Lower leg skin (tissue), 4 donors: ENCODE measurements at places on chromosomes 4 and X. TPM values are rescaled to one million over a fixed set of nuclear protein-coding genes. Genes with fewer than 3 reads are reported as not detected.

VSIG4 gene
- total RNA-seq = 19.6 TPM

GRCh38 chr4:156673483-156673882, 298.1 kb downstream of the PDGFC start:
- no peak for DNase-seq

DNA sequence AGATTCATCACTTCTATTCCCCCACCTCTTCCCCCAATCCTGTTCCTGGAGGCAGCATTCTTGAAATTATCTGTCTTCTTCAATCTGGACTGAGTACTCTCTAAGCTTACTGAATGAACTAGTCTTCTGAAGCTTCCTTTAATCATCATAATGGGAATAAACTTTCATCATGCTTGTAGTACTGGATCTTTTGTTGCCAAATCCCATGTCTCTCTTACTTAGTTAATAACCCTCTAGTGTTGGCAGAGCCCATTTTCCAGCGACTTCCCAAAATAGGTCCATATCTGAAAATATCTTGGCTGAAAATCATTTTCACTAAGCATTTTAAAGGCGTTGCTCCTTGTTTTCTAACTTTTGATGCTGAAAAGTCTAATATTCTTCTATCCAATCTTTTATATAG, 39.6 kb downstream of the RPS6KA3 start:
- no peak for DNase-seq

DNA sequence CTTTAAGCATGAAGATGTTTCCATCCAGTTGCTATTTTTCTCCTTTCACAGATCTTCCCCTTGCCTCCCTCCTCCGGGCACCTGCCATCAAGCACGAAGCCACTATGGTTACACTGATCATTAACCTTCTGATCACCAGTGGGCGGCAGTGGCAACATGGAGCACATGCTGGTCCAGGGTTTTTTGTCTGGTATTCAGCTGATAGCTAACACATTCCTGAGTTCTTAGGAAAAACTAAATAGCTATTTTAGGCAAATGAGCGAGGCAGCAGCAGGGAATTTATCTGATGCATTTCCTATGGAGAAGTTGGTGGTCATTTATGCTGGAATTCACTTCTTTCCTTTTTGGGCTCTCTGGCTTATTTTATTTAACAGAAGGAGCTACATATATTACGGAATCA, 22.9 kb downstream of the SHISA3 start:
- no peak for DNase-seq

DIPK2B gene
- total RNA-seq = 10.9 TPM

IDUA gene
- 12.2 TPM for total RNA-seq

DNA sequence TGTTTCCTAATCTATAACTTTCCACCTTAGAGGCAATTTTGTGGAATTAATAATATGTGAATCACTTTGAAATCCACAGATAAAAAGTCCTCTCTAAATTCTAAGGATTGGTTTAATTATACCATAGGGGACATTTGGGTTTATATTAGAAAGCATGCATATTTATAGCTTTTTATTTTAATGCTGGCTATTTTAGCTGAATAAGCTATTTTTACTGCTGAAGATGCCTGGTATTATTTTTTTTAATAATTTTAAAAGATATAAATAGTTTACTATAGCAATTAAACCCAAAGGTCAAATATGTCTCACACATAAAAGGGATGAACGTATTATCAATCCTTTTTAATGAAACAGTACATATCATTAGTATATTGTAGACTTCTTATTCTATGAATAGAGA, 415.4 kb downstream of the MAGEB5 start:
- no peak for DNase-seq

CXCL11 gene
- not detected for total RNA-seq

DNA sequence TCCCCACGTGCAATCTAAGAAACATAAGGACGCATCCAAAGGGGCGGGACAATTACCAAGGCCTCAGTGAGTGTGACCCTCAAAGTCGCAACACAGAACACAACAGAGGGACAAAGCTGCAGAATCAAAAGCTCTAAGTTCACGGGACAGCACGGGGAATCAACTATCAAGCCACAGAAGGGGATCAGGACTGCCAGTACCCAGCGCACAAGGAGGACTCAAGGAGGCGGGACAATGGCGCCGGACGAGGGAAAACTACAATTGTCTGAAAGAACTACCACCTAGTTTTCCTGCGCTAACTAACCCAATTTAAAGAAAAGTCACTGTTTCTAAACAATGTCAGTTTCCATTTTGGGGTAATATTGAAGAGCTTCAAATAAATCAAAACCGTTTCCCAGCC, 1.3 kb downstream of the FAM53A start:
- DNase-seq = no peak

SSX3 gene
- total RNA-seq = not detected

DNA sequence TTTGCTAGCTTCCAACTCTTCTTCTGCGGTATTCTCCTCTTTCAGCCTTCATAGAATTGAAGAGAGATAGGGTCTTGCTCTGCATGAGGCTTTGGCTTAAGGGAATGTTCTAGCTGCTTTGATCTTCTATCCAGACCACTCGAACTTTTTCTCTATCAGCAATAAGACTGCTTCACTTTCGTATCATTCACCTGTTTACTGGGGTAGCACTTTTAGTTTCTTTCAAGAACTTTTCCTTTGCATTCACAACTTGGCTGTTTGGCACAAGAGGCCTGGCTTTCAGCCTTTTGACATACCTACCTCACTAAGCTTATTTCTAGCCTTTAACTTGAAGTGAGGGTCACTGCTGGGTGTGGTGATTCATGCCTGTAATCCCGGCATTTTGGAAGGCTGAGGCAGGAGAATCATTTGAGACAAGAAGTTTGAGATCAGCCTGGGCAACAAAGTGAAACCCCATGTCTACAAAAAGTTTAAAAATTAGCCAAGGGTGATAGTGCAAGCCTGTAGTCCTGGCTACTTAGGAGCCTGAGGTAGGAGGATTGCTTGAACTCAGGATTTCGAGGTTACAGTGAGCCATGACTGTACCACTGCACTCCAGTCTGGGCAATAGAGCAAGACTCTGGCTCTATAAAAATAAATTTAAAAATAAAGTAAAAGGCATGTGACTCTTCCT, 47.1 kb upstream of the HPGDS start:
- no peak for DNase-seq

DNA sequence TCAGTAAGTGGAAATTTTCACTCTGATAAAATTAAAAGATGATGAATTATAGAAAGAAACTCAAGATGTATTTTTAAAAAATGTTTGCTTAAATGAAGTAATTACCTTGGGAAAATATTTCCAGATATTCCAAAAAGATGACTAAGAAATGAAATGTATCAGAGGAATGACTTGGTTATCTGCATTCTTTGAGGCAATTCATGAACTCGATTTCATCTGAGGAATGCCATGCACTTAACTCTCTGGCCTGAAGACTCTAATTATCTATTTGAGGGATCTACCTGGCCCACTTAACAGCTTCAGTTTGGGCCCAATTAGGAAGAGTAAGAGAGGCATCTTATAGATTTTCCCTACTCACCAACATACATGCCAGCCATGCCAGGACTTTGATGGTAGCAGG, 182.3 kb downstream of the INPP4B start:
- DNase-seq = no peak

TCEAL4 gene
- 89.7 TPM for total RNA-seq

PAGE3 gene
- not detected for total RNA-seq

PRDM8 gene
- 4.6 TPM for total RNA-seq

DNA sequence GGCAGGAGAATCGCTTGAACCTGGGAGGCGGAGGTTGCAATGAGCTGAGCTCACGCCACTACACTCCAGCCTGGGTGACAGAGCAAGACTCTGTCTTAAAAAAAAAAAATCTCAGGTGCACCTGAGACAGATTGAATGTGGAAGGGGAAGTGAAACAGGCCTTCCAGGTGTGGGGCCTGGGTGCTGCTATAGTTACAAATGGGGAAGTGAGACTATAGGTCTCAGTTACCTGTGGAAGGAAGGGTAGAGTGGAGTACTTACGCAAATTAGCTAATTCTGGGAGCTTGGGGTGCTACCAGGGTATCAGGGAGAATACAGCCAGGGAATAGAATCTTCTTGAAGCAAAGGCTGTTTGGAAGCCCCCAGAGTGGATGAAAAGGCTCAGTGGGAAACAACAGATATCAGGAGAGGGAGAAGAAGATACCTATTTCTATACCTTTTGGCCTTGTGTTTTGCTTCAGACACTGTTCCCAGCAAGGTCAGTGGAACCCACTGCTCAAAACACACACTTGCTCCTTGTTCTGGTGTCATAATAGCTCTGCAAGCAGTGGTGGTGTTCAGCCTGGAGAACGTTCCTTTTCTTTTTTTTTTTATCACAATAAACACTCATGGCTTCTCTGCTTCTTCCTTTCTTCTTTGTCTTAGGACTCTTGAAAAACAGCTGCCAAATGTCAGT, 7.0 kb downstream of the CD38 start:
- no peak for DNase-seq

TMPRSS11A gene
- not detected for total RNA-seq

DNA sequence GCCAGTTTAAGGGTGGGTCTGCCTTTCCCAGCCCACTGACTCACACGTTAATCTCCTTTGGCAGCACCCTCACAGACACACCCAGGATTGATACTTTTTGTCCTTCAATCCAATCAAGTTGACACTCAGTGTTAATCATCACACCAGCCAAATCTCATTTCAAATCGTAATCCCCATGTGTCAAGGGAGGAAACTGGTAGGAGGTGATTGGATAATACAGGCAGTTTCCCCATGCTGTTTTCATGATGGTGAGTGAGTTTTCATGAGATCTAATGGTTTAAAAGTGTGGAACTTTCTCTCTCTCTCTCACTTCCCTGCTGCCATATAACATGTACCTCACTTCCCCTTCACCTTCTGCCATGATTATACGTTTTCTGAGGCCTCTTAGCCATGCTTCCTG, 647.2 kb upstream of the FRG1 start:
- no peak for DNase-seq

CPEB2 gene
- 61.1 TPM for total RNA-seq

DNA sequence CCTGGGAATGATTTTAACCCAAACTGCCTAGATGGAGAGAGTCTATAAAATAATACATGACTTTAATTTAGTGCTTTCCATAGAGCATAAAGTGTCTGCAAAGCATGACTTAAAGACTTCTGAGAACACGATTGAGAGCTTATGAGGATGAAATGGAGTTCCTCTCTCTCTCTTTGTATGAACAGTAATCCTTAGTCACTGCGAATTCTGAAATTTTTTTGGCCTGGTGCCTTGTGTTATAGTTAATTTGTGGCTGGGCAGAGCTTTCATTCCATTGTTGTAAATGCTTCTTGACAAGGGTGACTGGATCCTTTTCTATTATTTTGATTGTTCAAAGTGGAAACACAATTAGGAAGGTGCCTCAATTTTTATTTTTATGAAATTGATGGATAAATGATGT, 179.5 kb downstream of the CEP135 start:
- no peak for DNase-seq

STK32B gene
- total RNA-seq = 2.0 TPM

DNA sequence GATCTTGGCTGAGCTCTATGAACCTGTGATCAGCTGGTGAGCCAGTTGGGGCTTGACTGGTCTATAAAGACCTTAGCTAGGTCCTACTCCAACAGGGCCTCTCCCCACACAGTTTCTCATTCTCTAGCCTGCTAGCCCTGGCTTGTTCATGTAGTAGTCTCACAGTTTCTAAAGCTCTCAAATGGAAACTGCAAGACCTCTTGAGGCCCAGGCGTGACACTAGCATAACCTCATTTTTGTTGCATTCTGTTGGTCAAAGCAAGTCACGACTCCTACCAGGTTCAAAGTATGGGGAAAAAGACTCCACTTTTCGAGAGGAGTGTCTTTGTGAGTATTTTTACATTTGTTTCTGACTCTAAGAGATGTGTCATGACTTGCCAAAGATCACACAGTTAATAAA, 50.9 kb downstream of the CEP44 start:
- no peak for DNase-seq

CLIC2 gene
- 7.3 TPM for total RNA-seq

GRCh38 chr4:20618731-20619130, 81.5 kb upstream of the PACRGL start:
- no peak for DNase-seq

DNA sequence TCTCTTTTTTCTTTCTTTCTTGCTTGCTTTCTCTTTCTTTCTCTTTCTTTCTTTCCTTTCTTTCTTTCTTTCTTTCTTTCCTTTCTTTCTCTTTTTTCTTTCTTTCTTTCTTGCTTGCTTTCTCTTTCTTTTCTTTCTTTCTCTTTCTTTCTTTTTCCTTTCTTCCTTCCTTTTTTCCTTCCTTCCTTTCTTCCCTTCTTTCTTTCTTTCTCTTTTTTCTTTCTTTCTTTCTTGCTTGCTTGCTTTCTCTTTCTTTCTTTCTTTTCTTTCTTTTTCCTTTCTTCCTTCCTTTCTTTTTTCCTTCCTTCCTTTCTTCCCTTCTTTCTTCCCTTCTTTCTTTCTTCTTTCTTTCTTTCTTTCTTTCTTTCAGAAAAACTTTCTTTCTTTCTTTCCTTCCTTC, 108.1 kb upstream of the SHOX start:
- DNase-seq = no peak

GRCh38 chr4:15695240-15695699, 7.6 kb upstream of the BST1 start:
- DNase-seq = no peak

NALF2 gene
- not detected for total RNA-seq

- no peak for DNase-seq
Observed at GRCh38 chr4:156169011-156169410, 215.3 kb upstream of the CTSO start.

DNA sequence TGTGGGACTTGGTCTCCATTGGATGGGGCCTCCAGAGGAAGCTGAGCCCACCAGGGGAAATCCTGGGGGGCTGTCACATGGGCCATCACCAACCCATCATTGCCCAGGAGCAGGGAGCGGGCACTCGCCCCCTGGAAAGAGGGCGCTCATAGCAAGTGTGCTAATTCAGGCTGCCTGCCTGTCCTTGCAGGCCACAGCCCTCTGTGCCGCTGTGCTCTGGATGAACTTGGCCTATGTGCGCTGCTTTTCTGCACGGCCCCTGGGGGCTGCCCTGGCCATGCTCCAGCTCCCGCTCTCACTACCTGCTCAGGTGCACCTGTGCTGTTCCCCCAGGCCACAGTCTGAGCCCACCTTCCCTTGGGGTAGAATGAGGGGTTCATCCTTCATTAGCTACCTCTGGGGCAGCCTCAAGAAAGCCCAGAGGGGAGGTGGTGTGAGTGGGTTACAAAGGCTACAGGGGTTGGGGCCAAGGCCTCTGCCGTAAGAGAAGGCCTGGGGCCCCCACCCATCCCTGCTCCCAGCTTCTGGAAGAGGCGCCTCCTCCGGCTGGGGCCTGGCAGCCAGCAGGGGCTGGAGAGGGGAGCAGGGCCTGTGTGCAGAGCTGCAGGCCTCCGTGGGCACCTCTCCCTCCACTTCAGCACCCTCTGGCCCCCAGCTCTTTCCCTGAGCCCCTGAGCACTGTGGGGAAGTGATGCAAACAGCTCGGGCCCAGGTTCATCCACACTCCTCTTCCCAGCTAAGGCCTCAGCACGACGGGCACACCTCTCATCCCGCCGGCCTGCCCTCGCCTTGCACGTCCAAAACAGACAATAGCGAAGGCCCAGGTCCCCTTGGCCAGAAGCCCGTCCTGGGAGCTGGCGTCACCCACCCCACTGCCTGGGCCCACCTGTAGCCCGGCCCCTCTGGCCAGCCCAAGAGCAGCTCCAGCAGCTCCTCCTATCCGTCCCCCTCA, 8.9 kb downstream of the CFAP99 start:
- no peak for DNase-seq
